GDM1 (cell line): ENCODE measurements at places on chromosomes 5 and 9.

GRCh38 chr9:135414293-135414692 lies 65.3 kb upstream of the PPP1R26 start:
- DNase-seq, result no peak

GRCh38 chr5:180523629-180524466 lies 29.7 kb downstream of the CNOT6 start:
- DNase-seq, result no peak

- DNase-seq, result no peak
Observed at GRCh38 chr5:23740029-23740428, 232.6 kb downstream of the PRDM9 start.

- DNase-seq, result no peak
Observed at GRCh38 chr9:36399980-36400331, at the start of gene RNF38. Gene RNF38, minus strand, starts transcription at chr9:36400269. Its CDS starts 161 bp downstream, at chr9:36400108.

DNA sequence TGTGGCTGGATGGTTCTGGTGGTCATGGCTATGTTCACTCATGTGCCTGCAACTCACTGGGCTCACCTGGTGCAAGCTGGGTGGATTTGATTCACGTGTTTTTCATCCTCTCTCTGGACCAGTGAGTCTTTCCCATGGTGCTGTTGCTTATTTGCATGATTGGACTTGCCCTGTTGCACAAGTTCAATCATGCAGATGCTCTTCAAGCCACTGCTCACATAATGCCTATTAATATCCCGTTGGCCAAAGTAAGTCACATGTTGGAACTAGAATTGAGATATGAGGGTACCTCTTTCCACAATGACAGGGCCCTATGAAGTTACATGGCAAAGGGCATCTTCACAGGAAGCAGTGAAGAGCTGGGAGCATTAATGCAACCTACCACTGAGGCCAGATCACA lies 26.5 kb upstream of the MROH2B start:
- DNase-seq, result no peak

DNA sequence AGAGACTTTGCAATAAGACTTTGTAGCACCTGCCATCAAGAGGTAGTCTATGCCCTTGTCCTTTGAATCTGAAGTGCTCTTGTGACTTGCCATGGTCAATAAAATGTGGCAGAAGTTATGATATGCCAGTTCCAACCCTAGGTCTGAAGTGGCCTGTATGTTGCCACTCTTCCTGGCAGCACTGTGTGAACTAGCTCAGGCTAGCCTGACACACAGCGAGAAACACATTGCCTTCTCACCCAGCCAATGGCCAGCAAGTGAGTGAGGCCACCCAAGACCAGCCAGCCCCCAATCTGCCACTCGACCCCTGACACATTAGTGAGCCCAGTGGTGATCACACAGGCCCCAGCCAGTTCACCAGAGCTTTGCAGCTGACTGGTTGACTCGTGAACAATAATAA lies 52.7 kb upstream of the OSMR start:
- no peak for DNase-seq

DNA sequence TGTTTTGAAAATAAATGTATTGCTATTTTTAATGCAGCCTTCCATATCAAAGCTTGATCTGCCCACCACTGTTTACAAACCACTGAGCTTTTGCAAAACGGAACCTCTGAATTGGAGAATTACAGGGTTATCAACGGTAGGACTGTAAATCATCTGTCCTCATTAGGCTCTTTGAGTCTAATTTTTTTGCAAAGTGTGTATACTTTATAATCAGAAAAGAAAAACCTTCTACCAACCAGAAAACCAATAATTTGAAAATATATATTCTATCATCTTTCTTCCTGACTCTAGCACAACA lies 6.8 kb upstream of the SLC2A8 start:
- no peak for DNase-seq

DNA sequence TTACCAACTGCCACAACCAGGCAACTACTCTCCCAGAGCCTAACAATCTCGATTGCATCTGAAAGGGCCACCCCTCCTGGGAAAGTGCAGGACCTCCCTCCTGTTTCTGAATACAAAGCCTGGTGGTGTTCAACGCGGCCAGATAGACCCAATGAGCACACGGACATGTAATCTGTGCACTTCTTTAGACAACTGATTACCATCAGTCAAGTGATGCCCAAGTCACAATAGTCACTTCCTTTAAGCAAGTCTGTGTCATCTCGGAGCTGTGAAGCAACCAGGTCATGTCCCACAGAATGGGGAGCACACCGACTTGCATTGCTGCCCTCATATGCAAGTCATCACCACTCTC lies 739 bp downstream of the C9orf72 start:
- DNase-seq, result no peak

DNA sequence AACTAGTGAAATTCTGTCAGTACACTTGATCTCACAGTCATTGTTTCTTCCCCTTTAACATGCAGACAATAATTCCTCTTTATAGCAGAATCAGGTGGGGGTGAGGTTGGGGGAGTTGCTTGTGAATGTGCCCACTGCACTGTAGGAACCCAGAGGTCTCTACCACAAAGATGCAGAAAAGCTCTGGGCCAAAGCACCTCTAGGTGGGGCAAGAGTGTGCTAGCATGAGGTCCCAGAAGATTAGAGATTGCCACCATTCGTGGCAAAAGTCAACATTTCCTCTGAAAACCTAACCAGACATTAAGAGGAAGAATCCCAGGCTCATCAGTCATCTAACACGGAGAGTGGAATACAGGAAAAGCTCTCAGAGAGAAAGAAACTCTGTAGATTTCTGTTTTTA lies 74.5 kb downstream of the PTCD2 start:
- peak; percentile 28 for DNase-seq

DNA sequence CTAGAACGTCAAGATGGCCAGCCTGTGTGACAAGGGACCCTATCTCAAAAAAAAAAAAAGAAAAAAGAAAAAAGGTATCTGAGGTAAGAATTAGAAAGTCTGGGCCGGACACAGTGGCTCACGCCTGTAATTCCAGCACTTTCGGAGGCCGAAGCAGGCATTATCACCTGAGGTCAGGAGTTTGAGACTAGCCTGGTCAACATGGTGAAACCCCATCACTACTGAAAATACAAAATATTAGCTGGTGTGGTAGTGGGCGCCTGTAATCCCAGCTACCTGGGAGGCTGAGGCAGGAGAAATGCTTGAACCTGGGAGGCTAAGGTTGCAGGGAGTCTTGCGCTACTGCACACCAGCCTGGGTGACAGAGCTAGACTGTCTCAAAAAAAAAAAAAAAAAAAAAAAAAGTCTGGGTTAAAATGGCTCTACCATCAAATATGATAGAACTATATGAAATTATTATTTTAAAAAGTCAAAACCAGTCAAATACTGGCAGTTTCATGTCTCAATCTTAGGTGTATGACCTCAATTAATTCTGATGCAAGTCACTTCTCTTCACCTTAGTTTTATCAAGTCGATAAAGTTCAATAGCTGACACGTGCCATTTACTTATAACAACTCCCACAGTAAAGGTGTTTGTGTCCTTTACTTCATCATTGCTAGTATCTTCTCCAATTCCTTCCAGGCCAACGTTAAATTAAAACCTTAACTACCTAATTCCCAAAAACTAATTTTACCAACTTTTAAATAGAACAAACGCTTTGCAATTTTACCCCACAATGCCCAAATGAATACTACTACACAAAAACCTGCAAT lies 1.1 kb downstream of the RPS23 start:
- no peak for DNase-seq

DNA sequence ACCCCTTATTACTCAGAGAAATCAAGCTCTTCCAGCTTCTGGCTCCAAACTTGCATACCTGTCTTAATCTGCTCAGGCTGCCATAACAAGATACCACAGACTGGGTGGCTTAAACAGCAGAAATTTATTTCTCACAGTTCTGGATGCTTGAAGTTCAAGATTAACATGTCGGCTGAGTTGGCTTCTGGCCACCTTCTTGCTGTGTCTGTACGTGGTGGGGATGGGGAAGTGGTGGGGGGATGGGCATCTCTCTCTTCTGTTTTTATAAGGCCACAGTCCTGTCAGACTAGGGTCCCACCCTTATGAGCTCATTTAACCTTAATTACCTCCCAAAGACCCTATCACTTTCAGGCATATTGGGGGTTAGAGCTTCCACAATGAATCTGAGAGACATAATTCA lies 140.5 kb downstream of the SV2C start:
- peak; percentile 1 for DNase-seq

DNA sequence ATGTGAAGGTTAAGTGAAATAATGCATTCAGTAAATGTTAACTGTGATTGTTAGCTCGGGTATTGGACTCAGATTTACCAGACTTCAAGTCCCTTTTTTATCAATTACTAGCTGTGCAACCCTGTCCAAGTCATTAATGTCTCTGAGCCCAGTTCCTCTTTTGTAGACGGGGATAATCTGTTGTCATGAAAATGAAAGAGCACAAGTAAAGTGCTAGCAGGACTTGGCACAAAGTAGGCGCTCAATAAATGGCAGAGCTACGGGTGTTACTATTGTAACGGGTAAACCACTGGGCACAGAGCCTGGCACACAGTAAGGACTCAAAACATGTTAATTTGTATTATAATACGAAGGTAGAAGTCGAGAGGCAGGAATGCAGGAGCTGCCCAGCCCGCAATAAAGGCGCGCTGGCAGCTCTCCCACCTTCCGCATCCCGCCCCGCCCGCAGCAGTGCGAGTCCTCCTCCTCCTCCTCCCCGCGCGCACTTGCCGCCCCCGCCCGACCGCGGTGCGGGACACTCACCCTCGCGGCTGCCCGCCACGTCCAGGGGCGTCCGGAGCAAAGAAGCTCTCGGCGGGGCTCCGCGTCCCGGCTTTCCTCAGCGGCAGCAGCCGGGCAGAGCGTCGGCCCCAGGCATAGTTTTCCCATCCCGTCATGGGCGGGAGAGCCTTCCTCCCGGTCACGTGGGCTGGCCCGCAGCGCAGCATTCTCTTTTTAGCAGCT lies at the start of gene C1QTNF2:
C1QTNF2 (minus strand) TSS at position 637 of the 723 bp plus-strand sequence. CDS start 15,615 bp downstream, outside the sequence.
- no peak for DNase-seq

GRCh38 chr5:22625451-22625850 lies 227.7 kb downstream of the CDH12 start:
- no peak for DNase-seq

DNA sequence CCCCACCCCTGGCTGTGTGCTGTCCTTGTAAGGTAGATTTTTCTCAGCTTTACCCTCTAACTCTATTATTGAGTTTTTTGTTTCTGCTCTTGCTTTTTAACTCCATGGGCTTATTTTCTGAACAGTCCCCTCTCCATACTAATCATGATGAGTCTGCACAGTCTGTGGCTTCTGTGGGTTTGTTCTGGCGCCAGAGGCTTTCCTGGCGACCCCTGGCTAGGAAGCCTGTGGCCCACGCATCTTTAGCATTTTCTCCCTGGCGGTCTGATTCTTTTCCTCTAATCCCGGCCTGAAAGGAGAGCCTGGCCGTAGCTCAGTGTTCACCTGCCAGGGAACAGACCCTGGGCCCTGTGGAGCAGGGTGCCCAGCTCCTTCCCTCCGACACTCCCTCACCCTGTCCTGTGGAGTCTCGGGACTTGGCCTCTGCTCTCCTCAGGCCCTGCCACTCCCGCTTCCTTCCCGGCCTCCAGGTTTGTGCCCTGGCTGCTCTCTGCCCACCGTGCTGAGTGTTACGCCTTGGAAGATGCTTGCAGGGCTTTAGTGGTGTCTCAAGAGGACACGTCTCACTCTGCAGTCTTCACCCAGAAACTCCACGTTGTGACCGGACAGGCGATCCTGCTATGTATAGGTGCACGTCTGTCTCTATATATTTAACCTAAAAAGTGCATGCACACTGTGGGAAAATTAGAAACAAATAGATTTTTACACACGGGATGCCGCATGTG lies 31.7 kb upstream of the LRRC14B start:
- peak; percentile 59 for DNase-seq

DNA sequence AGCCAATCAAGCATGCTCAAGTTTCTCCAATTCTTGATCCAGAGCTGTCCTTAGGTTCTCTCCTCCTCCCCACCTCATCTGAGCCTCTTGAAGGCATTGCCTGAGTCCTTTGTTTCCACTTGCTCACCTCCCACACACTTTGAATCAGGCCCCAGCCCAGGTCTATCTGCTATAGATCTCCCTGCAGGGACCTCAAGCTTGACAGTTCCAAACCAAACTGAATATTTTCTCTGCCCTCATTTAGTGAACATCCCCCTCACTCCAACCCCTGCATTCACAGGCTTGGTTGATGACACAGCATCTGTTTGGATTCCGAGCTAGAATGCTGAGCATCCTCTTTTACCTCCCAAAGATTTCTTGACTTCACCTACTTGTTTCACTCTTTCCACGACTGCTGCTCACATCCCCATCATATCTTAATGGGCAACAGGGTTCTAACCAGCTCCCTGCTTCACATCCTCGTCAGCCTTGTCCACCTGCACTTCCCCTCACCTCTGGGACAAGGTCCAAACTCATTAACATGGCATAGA lies 474.5 kb downstream of the ZSWIM6 start:
- no peak for DNase-seq

GRCh38 chr5:110686270-110686669 lies 40.2 kb downstream of the TMEM232 start:
- no peak for DNase-seq

DNA sequence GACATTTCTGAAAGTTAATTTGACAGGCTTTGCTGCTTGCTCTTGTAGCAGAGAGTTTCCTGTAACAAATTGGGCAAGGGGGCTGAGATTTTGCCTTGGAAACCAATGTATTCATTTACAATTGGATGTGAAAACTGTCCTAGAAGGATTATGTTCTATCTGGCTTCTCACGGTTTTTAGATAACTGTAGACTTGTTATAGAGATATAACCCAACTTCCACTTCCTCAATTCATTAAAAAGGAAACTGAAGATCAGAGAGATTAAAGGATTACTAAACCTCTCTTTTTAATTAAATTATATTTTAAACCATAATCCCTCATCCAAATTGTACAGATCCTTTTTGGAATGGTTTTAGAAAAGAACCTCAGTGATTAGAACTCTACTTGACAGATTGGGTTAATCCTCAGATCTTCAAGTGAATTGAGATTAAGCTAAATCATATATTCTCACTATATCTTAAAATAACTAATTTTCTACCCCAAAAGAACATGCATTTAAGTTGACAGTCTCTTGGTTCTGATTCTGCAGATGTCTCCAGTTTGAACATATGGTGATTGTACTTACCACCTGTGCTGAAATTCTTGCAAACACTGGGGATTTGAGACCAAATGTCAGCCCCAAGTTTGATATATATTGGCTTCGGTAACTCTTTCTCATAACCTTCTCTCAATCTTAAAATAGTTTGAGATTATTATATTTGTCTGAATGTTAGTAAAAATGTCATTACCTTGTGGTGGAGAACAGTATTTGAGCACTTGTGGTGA lies 130.1 kb upstream of the C9orf72 start:
- DNase-seq, result no peak

- DNase-seq, result no peak
Observed at GRCh38 chr5:78554670-78555069, 93.9 kb downstream of the LHFPL2 start.

DNA sequence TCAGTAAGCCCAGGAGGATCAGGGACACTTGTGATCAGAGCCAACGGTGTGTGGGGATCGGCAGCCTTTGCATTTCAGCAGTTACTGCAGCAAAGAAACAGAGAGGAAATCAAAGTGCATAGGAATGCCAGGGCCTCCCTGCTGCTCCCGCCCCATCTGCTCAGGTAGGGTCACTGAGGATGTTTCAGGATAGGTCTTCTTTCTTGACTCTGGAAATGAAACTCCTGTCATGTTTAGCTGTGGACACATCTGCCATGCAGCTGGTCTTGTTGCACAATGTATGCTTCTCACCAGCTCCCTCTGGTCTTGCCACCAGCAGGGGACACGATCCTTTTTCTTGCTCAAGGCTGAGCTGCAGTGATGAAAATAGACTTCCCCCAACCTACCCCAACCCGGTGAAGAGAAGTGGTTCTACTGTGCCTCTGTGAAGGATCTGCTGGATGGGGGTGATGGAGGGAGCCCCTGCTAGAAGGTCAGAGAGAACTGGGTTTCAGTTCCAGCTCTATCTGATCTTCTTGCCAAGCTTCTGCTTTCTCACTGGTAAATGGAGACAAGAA lies 185.2 kb upstream of the KLF4 start:
- no peak for DNase-seq
